GM23248 (cell line): ENCODE measurements at places on chromosomes 16 and 17. TPM values are rescaled to one million over a fixed set of nuclear protein-coding genes. Genes with fewer than 3 reads are reported as not detected.
A peak's percentile ranks its signal among the peaks of the same experiment; 100 is the strongest.

GRCh38 chr17:41917192-41917591 is 1.6 kb downstream of the ACLY start:
- peak overlapping the region; percentile 95 for H3K4me3 ChIP-seq
- H3K27me3 ChIP-seq: no peaks in the 10 kb centered on the region
- peak overlapping the region; percentile 90 for H3K27ac ChIP-seq
- DNase-seq: peak; percentile 92

- H3K4me1 ChIP-seq: peaks cover 7% of the 10 kb centered on the region
- H3K4me3 ChIP-seq: no peak overlapping the region
- peaks cover 23% of the 10 kb centered on the region for H3K36me3 ChIP-seq
- DNase-seq: no peak
- H3K27me3 ChIP-seq: no peaks in the 10 kb centered on the region
Observed at GRCh38 chr16:57256601-57257395, 11.7 kb downstream of the ARL2BP start.

DNA sequence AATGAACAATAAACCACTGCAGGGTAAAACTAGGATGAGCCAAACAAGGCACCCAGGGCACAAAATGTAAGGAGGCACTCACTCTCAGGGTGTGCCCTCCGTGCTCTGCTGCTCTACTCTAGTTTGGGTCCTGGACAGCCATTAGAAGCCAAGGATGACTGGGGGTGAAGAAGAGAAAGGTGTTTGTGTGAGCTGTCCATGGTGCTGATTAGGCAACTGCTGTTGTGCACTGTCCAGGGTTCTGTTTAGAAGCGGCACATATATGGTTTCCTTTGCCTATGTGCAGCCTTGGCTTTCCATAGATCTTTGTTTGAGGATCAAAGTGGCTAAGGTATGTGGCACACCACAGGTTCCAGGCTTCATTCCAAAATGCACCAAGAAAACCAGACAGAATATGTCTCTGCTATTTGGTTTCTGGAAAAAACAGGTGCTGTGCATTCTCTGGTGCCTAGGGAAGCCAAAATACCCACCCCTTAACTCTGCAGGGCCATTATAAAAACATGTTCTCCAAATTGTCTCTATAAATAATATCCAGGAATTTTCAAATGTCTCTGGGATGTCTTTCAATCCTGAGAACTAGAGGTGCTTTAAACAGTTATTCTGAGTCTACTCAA is 123.5 kb downstream of the CBLN1 start:
- no peak overlapping the region for H3K27ac ChIP-seq
- H3K36me3 ChIP-seq: no peaks in the 10 kb centered on the region
- H3K4me1 ChIP-seq: no peaks in the 10 kb centered on the region

GRCh38 chr17:80519091-80519781 is 25.4 kb upstream of the RPTOR start:
- H3K4me3 ChIP-seq: no peak overlapping the region
- no peaks in the 10 kb centered on the region for H3K4me1 ChIP-seq
- no peaks in the 10 kb centered on the region for H3K36me3 ChIP-seq
- H3K27me3 ChIP-seq: no peaks in the 10 kb centered on the region; the same call in 1 of the 2 replicates

GRCh38 chr17:67478401-67479041 is 101.4 kb downstream of the PITPNC1 start:
- H3K4me1 ChIP-seq: peaks cover 45% of the 10 kb centered on the region
- no peaks in the 10 kb centered on the region for H3K36me3 ChIP-seq
- H3K4me3 ChIP-seq: no peak overlapping the region
- no peaks in the 10 kb centered on the region for H3K27me3 ChIP-seq
- DNase-seq: no peak

- DNase-seq: no peak
- peaks cover 98% of the 10 kb centered on the region for H3K27me3 ChIP-seq
- no peaks in the 10 kb centered on the region for H3K36me3 ChIP-seq
- no peak overlapping the region for H3K4me3 ChIP-seq
- no peaks in the 10 kb centered on the region for H3K4me1 ChIP-seq
- no peak overlapping the region for H3K27ac ChIP-seq
Observed at GRCh38 chr17:48718227-48718760, 4.0 kb downstream of the PRAC1 start.

DNA sequence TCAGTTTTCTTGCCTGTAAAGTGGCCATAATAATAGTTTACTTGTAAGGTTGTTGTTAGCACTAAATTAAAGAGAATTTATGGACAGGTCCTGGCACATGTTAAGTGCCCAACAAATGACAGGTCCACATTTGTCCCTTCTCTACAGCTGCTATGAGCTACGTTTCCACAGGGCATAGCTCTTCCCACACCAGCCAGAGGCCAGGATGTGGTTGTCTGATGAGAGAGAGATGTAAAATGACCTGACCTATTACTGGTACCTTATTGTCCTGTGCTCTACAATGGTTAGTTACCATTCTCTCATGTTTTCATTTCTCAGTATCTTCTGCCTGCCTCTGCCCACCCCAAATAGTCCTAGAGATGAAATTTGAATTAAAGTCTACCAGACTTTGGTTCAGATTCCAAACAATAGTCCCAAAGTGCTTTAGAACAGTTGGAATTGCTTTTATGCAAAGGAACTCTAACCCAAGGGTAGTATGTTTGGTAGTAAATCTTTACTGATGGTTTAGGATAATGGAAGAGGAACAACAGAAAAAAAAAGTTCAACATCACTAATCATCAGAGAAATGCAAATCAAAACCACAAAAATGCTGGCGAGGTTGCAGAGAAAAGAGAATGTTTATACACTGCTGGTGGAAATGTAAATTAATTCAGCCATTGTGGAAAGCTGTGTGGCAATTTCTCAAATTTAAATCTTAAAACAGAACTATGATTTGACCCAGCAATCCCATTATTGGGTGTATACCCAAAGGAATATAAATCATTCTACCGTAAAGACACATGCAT is 57.1 kb upstream of the ANKFN1 start:
- no peak overlapping the region for H3K4me3 ChIP-seq
- H3K36me3 ChIP-seq: no peaks in the 10 kb centered on the region
- peak; percentile 12 for DNase-seq
- no peak overlapping the region for H3K27ac ChIP-seq
- H3K4me1 ChIP-seq: no peaks in the 10 kb centered on the region

DNA sequence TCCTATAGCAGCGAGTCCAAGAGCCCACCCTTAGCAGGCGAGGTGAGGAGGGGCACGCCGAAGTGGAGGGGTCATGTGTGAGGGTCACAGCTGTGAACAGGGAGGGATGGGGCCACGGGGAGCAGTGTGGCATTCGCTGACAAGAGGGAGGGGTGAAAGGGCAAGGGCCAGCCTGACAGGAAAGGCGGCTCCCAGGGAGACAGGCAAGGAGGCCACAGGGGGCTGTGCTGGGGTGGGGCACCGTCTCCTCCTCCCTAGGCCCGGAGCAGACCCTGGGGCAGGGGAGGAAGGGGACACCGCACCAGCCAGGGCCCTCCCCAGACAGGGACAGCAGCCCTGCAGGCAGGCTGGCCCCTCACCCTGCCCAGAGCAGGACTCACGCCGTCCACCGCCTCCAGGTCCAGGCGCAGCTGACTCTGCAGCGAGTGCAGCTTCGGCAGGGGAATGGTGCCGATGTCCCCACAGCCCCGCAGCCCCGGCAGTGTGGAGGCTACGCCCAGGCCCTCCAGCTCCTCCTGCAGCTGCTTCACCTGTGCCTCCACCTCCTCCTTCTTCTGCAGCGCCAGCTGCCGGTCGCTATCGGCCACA is 15.1 kb downstream of the GNPTG start:
- H3K27ac ChIP-seq: no peak overlapping the region
- no peak overlapping the region for H3K4me3 ChIP-seq
- peaks cover 14% of the 10 kb centered on the region for H3K36me3 ChIP-seq
- DNase-seq: no peak
- no peaks in the 10 kb centered on the region for H3K4me1 ChIP-seq

Gene PPP1R27
- total RNA-seq: not detected in 2 replicates

DNA sequence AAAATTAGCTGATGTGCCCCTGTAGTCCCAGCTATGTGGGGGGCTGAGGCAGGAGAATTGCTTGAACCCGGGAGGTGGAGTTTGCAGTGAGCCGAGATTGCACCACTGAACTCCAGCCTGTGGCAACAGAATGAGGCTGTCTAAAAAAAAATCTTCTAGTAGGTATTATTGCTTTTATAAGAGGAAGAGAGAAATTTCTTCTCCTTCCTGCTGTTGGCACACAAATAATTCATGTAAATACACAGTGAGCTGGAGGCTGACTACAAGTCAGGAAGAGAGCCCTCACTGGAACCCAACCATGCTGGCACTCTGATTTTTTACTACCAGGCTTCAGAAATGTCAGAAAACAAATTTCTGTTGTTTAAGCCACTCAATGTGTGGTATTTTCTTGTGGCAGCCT is 6.7 kb downstream of the PRDM7 start:
- peaks cover 8% of the 10 kb centered on the region; the same call in 1 of the 2 replicates for H3K27me3 ChIP-seq
- no peaks in the 10 kb centered on the region for H3K4me1 ChIP-seq
- no peaks in the 10 kb centered on the region for H3K36me3 ChIP-seq
- H3K4me3 ChIP-seq: no peak overlapping the region

- H3K4me1 ChIP-seq: no peaks in the 10 kb centered on the region
- no peak overlapping the region for H3K4me3 ChIP-seq
- H3K36me3 ChIP-seq: no peaks in the 10 kb centered on the region
- no peak for DNase-seq
- no peak overlapping the region for H3K27ac ChIP-seq
- H3K27me3 ChIP-seq: peaks cover 21% of the 10 kb centered on the region; the same call in 1 of the 2 replicates
Observed at GRCh38 chr17:16934836-16935235, 37.1 kb downstream of the TNFRSF13B start.

GRCh38 chr17:33113276-33113990 is 121.8 kb downstream of the SPACA3 start:
- H3K27ac ChIP-seq: no peak overlapping the region
- H3K4me3 ChIP-seq: no peak overlapping the region
- no peaks in the 10 kb centered on the region for H3K36me3 ChIP-seq
- H3K27me3 ChIP-seq: peaks cover 9% of the 10 kb centered on the region; the same call in 1 of the 2 replicates
- peak; percentile 44 for DNase-seq

- H3K36me3 ChIP-seq: no peaks in the 10 kb centered on the region
- H3K27me3 ChIP-seq: no peaks in the 10 kb centered on the region
- H3K27ac ChIP-seq: no peak overlapping the region
- no peak overlapping the region for H3K4me3 ChIP-seq
- DNase-seq: no peak
Observed at GRCh38 chr16:26664086-26664485, 402.6 kb upstream of the C16orf82 start.

Gene KRT222
- total RNA-seq: not detected in 2 replicates

DNA sequence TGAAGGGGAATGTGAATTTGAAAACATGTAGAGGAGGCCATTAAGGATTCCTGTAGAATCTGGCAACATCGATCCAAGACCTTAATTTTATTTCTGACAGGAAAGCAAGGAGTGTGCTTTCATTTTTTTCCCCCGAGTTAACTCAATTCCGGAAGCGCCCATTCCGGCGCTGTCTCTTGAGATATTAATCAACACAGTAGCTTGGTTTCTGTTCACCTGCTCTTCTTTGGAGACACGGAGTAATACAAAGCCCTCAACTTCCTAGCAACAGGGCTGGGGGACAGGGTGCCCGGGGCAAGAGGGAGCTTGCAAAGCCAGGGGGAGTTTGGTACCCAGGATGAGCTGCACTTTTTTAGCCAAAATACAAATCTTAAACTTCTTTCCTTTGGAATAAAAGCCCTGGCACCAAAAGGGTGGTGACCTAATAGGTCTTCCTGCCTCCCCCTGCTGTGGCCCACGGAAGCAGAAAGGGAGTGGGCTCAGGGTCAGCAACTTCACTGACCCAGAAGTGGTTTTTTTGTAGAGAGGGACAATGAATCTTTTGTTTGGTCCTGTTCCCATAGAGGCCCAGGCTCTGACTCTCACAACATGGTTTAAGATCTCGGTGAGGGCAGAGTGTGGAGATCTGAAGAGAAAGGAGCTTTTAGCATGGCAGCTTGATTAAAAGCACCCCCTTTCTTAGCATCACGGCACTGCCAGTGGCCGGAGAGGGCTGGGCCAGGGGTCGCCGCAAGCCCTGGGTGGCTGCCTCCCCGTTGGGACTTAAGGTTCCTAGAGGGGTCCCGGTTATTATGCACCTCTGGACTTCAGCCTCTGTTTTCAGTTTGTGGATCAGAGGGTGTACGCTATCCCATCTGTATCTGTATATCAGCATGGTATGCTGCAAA is 207.3 kb downstream of the CCDC182 start:
- DNase-seq: no peak
- H3K27ac ChIP-seq: no peak overlapping the region
- H3K27me3 ChIP-seq: no peaks in the 10 kb centered on the region
- H3K4me3 ChIP-seq: no peak overlapping the region
- no peaks in the 10 kb centered on the region for H3K4me1 ChIP-seq

Gene ATP2A3
- total RNA-seq: 0.86 TPM in 1 of 2 replicates, not detected in the other

- H3K36me3 ChIP-seq: no peaks in the 10 kb centered on the region
- no peaks in the 10 kb centered on the region for H3K27me3 ChIP-seq
- DNase-seq: no peak
- no peak overlapping the region for H3K27ac ChIP-seq
- peaks cover 12% of the 10 kb centered on the region for H3K4me1 ChIP-seq
- no peak overlapping the region for H3K4me3 ChIP-seq
Observed at GRCh38 chr17:32916134-32916533, 11.8 kb upstream of the TMEM98 start.

Gene NAGS
- 1.8 and 2.8 TPM in 2 replicates for total RNA-seq

Gene TTYH2
- total RNA-seq: 2.4 TPM in 1 of 2 replicates, not detected in the other

DNA sequence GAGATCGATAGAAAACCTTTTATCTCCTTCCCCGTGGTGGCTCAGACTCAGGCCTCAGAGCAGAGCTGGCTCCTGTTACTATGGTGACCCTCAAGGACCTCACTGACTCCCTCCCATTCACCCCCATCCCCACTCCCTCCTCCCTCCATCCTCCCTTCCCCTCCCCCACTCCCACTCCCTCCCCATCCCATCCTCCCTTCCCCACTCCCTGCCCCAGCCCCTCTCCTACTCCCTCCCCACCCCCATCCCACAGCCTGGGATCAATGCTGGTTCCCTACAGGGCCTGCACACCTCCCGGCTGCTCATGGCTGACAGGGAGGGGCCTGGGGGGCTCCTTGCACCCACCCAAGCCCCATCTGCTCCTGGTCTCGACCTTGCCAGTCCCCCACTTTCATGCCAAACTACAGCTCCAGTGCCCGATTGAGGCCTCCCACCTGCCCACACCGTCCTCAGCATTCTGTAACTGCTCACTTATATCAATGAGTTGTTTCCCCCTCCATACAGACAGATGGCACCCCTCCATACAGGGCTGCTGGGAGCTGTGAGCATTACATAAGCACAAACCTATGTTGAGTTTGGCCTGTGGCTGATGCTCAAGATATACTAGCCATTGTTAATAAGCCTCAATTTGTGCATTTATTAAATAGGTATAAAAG is 11.6 kb upstream of the RAI1 start:
- no peaks in the 10 kb centered on the region for H3K27me3 ChIP-seq
- no peak for DNase-seq
- no peak overlapping the region for H3K27ac ChIP-seq
- H3K4me1 ChIP-seq: no peaks in the 10 kb centered on the region
- no peaks in the 10 kb centered on the region for H3K36me3 ChIP-seq

- H3K27me3 ChIP-seq: peaks cover 28% of the 10 kb centered on the region
- DNase-seq: peak; percentile 5
- H3K4me1 ChIP-seq: no peaks in the 10 kb centered on the region
Observed at GRCh38 chr17:34151102-34151501, 104.0 kb upstream of the CCL2 start.

DNA sequence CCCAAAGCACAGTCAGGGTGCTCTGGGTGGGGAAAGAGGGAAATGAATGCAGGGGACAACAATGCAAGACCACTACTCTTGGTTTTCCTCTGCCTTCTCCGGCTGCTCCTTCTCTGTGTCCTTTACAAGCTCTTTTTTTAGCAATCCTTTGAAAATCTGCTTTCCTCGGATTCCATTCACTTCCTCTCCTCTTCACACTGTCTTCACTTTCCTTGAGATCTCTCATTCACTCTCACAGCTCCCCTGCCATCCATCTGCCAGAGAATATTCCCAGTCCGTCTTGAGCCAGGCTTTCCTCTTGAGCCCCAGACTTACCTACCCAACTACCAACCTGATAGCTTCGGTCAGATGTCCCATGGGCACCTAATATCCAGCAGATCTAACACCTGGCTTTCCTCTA is 11.0 kb upstream of the SPOP start:
- no peak overlapping the region for H3K4me3 ChIP-seq
- H3K4me1 ChIP-seq: no peaks in the 10 kb centered on the region
- H3K36me3 ChIP-seq: no peaks in the 10 kb centered on the region
- H3K27me3 ChIP-seq: no peaks in the 10 kb centered on the region
- H3K27ac ChIP-seq: no peak overlapping the region
- DNase-seq: no peak
